Keratinocyte (primary cell): ENCODE measurements at places on chromosomes 16 and 17. TPM values are rescaled to one million over a fixed set of nuclear protein-coding genes. Genes with fewer than 3 reads are reported as not detected.

The PDPK1 gene
- 23.4 to 27.2 TPM (median 23.6 TPM) in 3 replicates for polyA plus RNA-seq

The EVPLL gene
- 0.31 to 1.7 TPM in 2 of 3 replicates, not detected in the other for polyA plus RNA-seq

The MPP2 gene
- 0.07 to 0.30 TPM (median 0.12 TPM) in 3 replicates for polyA plus RNA-seq

DNA sequence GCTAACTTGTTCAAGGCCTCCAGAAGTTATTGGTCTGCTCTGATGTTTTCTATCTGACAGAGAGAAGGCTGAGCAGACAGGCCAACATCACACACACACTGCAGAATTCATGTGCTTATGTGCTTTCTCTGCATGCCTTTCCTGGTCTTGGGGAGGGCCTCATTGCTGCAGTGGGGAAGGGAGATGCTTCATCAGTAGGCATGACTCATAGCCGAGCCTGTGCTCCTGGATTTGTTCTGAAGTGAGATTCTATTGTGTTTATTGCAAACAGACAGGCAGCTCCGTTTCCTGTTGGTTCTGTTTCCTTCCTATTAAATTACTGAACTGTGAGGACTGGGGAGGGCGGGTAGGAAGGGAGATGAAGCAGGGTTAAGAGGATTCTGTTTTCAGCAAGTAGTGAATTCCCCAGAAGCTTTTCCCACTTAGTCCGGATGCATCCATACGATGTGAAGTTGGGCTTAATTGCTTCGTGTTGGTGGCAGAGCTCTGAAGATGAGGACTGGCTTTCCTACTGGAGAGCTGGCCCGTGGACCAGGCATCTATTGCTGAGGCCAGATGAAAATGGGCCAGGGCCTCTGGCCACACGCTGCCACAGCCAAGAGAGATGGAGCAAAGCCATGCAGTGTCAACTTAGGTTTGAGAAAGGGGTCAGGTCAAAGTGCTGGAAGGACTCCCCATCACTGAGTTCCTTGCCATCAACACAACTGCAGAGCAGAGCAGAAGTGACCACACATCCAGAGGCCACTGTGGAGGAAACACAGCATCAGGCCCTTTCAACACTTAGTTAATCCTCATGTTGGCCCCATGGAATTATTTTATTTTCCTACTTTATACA lies 179.3 kb downstream of the UTP18 start:
- DNase-seq: no peak

GRCh38 chr17:53227514-53227913 lies 595.2 kb upstream of the KIF2B start:
- no peak for DNase-seq

- DNase-seq: no peak
These were observed 424.1 kb downstream of the CA10 start for GRCh38 chr17:51734462-51734861.

GRCh38 chr16:71296584-71297340 lies 7.6 kb upstream of the CMTR2 start:
- no peak for DNase-seq

GRCh38 chr17:35947156-35947585 lies 3.7 kb upstream of the LYZL6 start:
- no peak for DNase-seq

DNA sequence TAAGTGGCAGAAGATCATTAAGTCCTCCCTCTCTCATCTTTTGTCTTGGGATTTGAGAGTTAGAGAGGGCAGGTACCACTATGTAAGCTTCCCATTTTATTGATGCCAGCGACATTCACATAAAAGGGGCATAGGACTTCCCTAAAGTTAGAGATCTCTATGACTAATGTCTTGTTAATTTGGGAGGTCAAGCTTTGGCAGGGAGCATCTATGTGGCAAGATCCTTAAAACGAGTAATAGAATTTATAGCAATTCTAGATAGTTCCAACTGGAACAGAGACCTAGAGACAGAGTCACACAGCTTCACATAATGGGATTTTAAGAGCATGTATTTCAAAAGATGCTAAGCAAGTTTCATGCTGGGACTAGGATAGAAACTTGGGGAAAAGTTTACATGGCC lies 308.0 kb downstream of the MAP2K6 start:
- no peak for DNase-seq

- no peak for DNase-seq
These were observed 243.2 kb upstream of the GSE1 start for GRCh38 chr16:85369741-85370528.

- DNase-seq: no peak
These were observed 115.5 kb upstream of the NLRP1 start for GRCh38 chr17:5699814-5700213.

- no peak for DNase-seq
These were observed 53.9 kb upstream of the MON1B start for GRCh38 chr16:77137045-77137444.
